ENCODE measurements at places on chromosomes 16 and 17.

- H3K4me3 ChIP-seq = no peak overlapping the region
- no peak for DNase-seq
- no peaks in the 10 kb centered on the region for H3K36me3 ChIP-seq
- no peak overlapping the region for H3K27ac ChIP-seq
- H3K27me3 ChIP-seq = no peaks in the 10 kb centered on the region
Measured at GRCh38 chr16:55489956-55490265, 10.9 kb downstream of the MMP2 start.

GRCh38 chr17:57622683-57623433 is 122.2 kb downstream of the CCDC182 start:
- no peaks in the 10 kb centered on the region for H3K36me3 ChIP-seq
- H3K27me3 ChIP-seq = no peaks in the 10 kb centered on the region
- H3K27ac ChIP-seq = peak overlapping the region; percentile 64
- H3K4me1 ChIP-seq = peaks cover 9% of the 10 kb centered on the region
- H3K4me3 ChIP-seq = no peak overlapping the region

- no peak overlapping the region for H3K4me3 ChIP-seq
- peaks cover 23% of the 10 kb centered on the region for H3K4me1 ChIP-seq
- H3K36me3 ChIP-seq = no peaks in the 10 kb centered on the region
- H3K27me3 ChIP-seq = no peaks in the 10 kb centered on the region
- DNase-seq = no peak
- peak overlapping the region; percentile 54 for H3K27ac ChIP-seq
Measured at GRCh38 chr16:75732871-75733270, 6.6 kb upstream of the CPHXL start.

DNA sequence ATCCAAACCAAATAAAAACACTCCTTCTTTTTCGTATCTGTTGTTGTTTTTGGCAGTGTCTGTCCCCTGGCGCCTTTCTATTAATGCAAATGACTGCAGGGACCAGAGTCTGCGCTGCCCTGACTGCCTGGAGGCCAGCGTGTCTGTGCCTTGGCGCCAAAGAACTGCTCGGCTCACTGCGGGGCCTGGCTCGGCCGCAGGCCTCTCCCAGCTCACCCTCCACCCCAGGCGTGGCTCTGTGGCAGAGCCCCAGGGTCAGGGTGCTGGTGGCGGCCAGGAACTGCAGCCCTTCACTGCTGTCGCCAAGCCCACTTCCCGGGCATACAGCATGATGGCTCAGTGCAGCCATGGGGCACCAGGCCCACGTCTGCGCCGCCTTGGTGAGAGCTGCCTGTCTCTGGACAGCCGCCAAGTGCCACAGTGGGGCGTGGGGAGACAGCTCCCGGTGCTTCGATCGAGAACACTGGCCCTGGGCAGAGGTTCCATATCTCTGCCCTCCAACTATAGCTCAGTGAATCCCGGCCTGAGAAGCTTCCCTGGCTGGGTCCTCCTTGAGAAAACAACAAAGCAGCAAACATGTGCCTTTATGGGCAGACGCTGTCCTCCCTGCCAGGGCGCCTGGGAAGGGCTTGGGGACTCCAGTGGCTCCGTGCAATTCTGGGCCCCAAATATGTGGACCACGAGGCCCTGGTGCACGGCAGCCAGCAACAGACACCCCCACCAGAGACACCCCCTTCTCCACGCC is 11.1 kb downstream of the CANT1 start:
- no peaks in the 10 kb centered on the region for H3K36me3 ChIP-seq
- H3K27me3 ChIP-seq = no peaks in the 10 kb centered on the region
- H3K27ac ChIP-seq = no peak overlapping the region
- H3K4me3 ChIP-seq = no peak overlapping the region

DNA sequence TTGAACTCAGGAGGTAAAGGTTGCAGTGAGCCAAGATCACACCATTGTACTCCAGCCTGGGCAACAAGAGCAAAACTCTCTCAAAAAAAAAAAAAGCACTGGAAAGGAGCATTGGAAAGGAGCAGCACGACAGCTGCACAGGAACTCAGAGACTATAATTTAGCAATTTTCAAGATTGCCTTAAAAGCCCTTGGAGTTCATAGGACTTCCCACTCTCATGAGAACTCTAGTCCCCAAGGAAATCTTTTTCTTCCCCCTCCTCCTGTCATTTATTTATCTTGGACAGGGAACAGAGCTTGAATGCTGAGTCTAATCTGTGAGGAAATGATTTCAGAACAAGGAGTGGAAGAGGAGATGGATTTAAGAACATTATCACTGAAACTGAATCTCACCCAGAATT is 69.0 kb downstream of the PLXDC1 start:
- DNase-seq = no peak
- H3K4me3 ChIP-seq = no peak overlapping the region
- H3K27me3 ChIP-seq = peaks cover 3% of the 10 kb centered on the region

- no peak for DNase-seq
- H3K27me3 ChIP-seq = no peaks in the 10 kb centered on the region
- H3K27ac ChIP-seq = no peak overlapping the region
- H3K4me1 ChIP-seq = no peaks in the 10 kb centered on the region
- H3K36me3 ChIP-seq = no peaks in the 10 kb centered on the region
- no peak overlapping the region for H3K4me3 ChIP-seq
Measured at GRCh38 chr17:57752031-57752905, 7.2 kb upstream of the CCDC182 start.

DNA sequence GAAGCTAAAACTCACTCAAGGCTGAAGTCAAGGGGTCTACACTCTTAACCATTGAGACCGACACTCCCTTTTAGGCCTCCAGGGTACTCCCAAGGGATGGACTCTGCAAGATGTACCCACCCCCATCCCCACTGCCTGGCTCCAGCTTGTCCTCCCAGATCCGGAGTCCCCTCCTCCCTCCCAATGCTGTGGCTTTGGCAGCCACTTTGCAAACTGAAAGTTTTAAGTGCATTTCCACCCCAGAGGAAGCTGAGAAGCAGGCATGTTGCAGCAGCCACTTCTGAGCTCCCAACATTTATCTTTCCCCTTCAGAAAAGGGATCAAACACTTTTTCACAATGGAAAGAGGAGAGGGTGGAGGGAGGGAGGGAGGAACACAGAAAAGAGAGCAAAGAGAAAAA is 115.2 kb downstream of the COPRS start:
- no peaks in the 10 kb centered on the region for H3K36me3 ChIP-seq
- no peaks in the 10 kb centered on the region for H3K27me3 ChIP-seq
- peaks cover 26% of the 10 kb centered on the region for H3K4me1 ChIP-seq
- no peak overlapping the region for H3K4me3 ChIP-seq
- H3K27ac ChIP-seq = peak overlapping the region; percentile 49

- H3K4me1 ChIP-seq = no peaks in the 10 kb centered on the region
- no peaks in the 10 kb centered on the region for H3K36me3 ChIP-seq
- H3K27me3 ChIP-seq = no peaks in the 10 kb centered on the region
- no peak for DNase-seq
- H3K27ac ChIP-seq = no peak overlapping the region
Measured at GRCh38 chr17:32723310-32723955, 153.5 kb downstream of the MYO1D start.

GRCh38 chr16:89711601-89712273 is 9.0 kb downstream of the VPS9D1 start:
- peak overlapping the region; percentile 23 for H3K4me3 ChIP-seq
- no peaks in the 10 kb centered on the region for H3K36me3 ChIP-seq
- H3K4me1 ChIP-seq = peaks cover 4% of the 10 kb centered on the region
- no peak overlapping the region for H3K27ac ChIP-seq
- DNase-seq = peak; percentile 70

- H3K27me3 ChIP-seq = no peaks in the 10 kb centered on the region
- peaks cover 7% of the 10 kb centered on the region for H3K4me1 ChIP-seq
- H3K36me3 ChIP-seq = no peaks in the 10 kb centered on the region
- H3K4me3 ChIP-seq = no peak overlapping the region
- DNase-seq = no peak
Measured at GRCh38 chr16:70635336-70636016, 10.9 kb upstream of the IL34 start.

DNA sequence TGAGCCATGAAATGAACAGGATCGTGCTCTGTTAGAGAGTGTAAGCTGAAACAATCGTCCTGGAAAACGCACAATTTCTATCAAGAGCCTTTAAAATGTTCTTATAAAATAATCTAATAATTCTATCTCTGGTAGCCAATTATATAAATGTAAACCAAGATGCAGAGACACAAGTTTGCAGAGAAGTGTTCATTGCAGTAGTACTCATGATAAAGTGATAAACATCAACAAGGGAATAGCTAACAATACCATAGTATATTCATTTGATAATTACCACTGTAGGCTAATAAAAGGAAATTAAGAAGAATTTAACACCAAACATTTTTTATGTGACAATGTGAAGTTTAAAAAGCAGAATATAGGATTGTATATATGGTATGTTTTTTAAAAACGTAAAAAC is 12.4 kb downstream of the NACA2 start:
- no peaks in the 10 kb centered on the region for H3K36me3 ChIP-seq
- H3K4me1 ChIP-seq = peaks cover 19% of the 10 kb centered on the region
- no peak for DNase-seq

GRCh38 chr17:19447085-19447583 is 36.1 kb downstream of the RNF112 start:
- peak; percentile 86 for DNase-seq
- H3K4me3 ChIP-seq = no peak overlapping the region
- no peaks in the 10 kb centered on the region for H3K27me3 ChIP-seq
- peak overlapping the region; percentile 81 for H3K27ac ChIP-seq
- H3K4me1 ChIP-seq = peaks cover 24% of the 10 kb centered on the region
- no peaks in the 10 kb centered on the region for H3K36me3 ChIP-seq

DNA sequence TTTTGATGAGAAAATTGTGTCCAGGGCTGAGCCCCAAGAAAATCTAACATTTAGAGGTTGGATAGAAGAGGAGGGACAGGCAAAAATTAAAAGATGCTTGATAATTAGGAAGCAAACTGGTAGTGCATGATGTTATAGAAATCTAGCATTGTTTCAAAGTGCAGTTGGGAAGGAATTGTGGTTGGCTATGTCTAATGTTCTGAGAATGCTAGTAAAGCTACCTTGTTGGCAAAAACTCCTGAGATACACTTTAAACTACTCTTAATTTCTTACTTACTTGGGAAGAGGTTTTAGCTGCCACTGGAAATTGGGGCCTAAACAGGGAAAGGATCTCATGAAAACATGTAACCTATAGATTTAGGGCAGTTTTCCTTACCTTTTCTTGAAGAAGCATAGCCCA is 48.3 kb downstream of the MAP2K4 start:
- H3K4me3 ChIP-seq = no peak overlapping the region
- H3K27me3 ChIP-seq = no peaks in the 10 kb centered on the region
- no peaks in the 10 kb centered on the region for H3K36me3 ChIP-seq
- no peaks in the 10 kb centered on the region for H3K4me1 ChIP-seq

DNA sequence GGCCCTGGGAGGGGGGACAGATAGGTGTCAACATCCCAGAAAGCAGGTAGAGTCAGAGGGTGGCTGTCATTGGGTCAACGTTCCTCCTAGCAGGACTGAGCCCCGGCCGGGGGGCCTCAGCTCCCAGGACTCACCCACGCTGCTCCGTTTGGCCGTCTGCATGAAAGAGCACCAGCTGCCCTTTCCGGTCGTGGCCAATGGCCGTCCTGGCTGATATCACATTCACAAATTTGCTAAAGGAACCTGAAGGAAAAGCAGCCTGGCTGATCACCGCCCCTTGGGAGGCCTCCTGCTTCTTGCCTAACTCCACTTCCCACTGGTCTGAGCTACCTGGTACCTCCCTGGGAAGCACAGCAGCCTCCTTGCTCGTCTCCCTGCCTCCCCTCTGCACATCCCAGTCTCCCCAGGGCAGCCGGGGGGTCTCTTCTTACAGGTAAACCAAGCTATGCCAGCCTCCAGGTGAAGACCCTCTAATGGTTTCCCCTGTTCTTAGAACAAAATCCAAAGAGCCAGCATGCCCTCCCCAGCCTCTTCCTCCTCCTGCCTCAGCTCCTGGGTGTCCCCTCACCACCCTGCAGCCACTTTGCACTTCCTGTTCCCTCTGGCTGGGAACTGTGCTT is 3.4 kb downstream of the NAGPA start:
- no peaks in the 10 kb centered on the region for H3K36me3 ChIP-seq
- H3K4me1 ChIP-seq = no peaks in the 10 kb centered on the region
- H3K27ac ChIP-seq = no peak overlapping the region
- no peak for DNase-seq
- no peak overlapping the region for H3K4me3 ChIP-seq
- no peaks in the 10 kb centered on the region for H3K27me3 ChIP-seq

DNA sequence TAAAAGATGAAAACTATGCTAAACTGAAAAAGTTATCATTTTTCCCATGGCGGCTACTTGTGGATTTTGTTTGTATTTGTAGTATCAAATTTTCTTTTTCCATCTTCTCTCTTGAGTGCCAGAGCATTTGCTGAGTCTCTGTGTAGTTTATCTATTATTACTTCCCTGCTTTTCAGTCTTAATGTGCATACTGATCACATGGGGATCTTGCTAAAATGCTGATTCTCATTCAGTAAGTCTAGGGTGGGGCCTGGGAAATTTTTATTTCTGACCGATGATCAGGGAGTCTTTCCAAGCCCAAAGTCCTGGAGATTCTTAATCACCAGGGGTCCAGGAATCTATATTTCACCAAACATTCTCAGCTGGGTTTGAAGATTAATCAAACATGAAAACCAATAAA is 189.0 kb upstream of the GOT2 start:
- H3K4me1 ChIP-seq = no peaks in the 10 kb centered on the region
- H3K36me3 ChIP-seq = no peaks in the 10 kb centered on the region

GRCh38 chr16:11202260-11203091 is 53.5 kb downstream of the SOCS1 start:
- peaks cover 7% of the 10 kb centered on the region for H3K4me1 ChIP-seq
- no peak overlapping the region for H3K27ac ChIP-seq
- H3K4me3 ChIP-seq = no peak overlapping the region
- H3K27me3 ChIP-seq = no peaks in the 10 kb centered on the region
- no peaks in the 10 kb centered on the region for H3K36me3 ChIP-seq
- DNase-seq = no peak

GRCh38 chr17:64354396-64354795 is 36.3 kb downstream of the PECAM1 start:
- H3K4me3 ChIP-seq = no peak overlapping the region
- H3K4me1 ChIP-seq = no peaks in the 10 kb centered on the region
- no peaks in the 10 kb centered on the region for H3K36me3 ChIP-seq
- DNase-seq = no peak

DNA sequence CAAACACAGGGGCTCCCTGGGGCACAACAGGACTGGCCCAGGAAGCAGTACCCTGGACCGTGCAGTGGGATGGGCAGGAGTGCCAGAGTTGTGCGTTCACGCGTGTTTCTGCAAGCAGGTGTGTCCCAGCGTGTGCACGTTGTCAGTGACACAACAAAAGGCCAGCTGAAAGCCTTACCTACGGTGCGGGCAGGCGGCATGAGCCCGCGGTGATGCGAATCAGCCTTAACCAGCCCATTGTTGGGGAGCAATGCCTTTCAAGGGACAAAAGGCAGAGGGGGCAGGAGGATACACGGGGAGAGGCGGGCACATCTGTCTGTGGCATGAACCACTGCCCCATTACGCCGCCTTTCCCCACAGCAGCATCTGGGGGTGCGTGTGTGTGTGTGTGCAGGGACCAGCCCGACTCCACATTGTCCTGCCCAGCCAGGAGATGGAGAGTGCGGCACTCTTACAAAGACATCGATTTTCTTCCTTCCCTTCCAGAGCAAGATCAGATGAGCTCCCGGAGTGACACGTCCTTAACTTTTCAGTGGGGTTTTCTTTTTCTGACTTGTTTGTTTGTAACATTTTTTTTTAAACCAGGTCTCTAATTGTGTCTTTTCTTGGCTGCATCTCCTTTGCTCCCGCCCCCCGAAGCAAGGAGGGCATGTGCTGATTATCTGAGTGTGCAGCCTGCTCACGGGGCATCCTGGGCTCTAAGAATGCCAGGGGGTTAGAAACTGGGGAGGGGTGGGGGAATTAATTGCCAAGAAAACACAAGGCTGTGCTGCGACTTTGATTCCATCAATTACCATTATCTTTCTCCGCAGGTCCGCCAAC is 158.1 kb downstream of the ZNF423 start:
- no peaks in the 10 kb centered on the region for H3K36me3 ChIP-seq
- no peaks in the 10 kb centered on the region for H3K27me3 ChIP-seq
- peak overlapping the region; percentile 90 for H3K27ac ChIP-seq
- H3K4me1 ChIP-seq = peaks cover 62% of the 10 kb centered on the region
- no peak for DNase-seq

Data from hepatocyte (in vitro differentiated cells).